Substantia nigra (tissue), 51 donors: ENCODE measurements at places on chromosomes 2 and 18.

- no peak for DNase-seq
Observed at GRCh38 chr2:188852772-188853171, 121.4 kb upstream of the COL3A1 start.

GRCh38 chr2:51268191-51268590 is 236.3 kb upstream of the NRXN1 start:
- no peak for DNase-seq

DNA sequence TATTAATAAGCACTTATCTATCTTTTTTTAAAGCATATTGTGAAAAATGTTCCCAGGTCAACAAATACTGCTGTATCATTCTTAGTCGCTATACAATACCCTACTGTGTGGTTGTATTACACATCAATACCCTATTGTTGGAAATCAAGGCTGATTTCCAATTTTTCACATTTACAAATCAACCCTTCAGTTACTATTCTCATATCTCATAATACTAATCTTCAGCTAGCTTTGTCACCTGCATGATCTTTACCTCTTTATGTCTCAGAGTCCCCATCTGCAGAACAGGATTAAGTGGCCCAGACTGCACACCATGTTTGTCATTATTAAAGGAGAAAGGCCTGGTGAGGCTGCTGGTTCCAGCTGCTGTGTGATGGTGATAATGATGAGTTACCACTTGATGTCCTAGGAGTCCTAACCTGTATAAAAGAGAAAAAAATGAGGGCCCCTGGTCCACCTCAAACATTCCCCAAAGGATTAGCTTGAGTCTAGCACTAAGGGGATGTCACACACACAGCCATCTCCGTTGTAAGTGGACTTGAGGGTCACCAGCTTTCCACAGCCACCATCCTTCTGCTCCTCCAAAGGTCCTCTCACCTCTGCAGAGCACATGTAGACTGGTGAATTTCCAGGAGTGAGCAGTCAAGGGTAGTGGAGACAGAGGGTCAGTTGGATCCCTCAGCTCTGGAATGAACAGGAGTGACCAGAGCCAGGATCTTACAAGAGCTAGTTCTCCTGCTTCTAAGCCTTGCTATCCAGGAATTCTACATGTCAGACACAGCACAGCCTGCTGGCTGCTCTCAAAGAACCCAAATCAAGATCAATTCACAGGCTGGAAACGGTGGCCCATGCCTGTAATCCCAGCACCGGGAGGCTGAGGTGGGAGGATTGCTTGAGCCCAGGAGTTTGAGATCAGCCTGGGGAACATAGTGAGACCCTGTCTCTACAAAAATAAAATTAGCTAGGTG is 36.0 kb upstream of the BIN1 start:
- no peak for DNase-seq

DNA sequence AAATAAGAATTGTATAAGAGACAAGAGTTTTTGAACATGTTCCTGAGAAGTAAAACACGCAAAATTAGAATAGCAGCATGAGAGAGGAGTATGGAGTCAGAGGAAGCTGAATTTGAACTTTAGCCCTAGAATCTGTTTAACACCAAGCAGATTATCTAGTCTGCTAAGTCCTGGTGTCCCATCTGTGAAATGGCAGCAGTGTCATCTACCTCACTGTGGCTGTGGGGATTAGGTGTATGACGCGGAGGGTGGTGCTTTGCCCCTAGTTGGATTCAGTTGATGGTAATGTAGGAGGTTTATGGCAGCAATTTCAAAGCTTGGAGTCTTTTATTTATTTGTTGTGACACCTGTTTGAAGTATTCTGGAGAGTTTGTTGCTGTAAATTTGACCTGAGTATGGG is 79.2 kb downstream of the ZNF532 start:
- DNase-seq = no peak

GRCh38 chr2:137000811-137001210 is 235.5 kb downstream of the THSD7B start:
- DNase-seq = no peak

DNA sequence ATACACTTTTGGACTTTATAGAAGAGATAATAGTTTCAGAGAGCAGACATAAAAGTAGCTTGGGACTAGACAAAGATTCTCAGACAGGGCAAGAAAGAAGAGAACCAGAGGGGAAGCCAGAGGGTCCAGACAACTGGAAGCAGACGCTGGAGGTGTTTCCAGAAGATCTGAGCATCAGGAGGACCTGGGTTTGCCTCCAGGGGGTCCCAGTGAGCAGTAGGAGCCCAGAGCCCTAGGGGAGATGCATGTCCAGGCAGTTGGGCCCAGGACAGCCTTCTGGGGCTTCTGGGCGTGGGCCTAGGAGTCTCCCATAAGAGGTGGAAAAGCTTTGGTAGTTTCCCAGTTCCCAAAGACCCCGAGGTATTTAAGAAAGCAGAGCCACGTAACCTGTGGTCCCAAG is 251.2 kb upstream of the ID2 start:
- DNase-seq = no peak

DNA sequence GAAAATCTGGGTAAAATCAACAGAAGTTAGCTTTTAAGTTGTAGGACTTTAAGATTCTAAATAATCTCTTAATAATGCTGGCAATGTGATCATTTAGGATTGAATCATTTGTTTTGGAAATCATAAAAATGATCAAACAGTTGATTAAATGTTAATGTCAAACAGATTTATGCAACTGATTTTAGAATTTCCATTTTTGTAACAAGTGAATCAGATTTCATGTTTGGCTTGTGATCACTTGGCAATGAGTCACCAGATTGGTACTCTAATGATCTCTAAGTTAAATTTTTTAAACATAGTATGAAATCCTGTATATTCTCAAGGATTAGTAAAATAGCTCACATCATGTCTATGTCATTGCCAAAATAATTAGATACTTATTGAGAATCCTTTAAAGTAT is 50.1 kb upstream of the UNC80 start:
- DNase-seq = no peak

DNA sequence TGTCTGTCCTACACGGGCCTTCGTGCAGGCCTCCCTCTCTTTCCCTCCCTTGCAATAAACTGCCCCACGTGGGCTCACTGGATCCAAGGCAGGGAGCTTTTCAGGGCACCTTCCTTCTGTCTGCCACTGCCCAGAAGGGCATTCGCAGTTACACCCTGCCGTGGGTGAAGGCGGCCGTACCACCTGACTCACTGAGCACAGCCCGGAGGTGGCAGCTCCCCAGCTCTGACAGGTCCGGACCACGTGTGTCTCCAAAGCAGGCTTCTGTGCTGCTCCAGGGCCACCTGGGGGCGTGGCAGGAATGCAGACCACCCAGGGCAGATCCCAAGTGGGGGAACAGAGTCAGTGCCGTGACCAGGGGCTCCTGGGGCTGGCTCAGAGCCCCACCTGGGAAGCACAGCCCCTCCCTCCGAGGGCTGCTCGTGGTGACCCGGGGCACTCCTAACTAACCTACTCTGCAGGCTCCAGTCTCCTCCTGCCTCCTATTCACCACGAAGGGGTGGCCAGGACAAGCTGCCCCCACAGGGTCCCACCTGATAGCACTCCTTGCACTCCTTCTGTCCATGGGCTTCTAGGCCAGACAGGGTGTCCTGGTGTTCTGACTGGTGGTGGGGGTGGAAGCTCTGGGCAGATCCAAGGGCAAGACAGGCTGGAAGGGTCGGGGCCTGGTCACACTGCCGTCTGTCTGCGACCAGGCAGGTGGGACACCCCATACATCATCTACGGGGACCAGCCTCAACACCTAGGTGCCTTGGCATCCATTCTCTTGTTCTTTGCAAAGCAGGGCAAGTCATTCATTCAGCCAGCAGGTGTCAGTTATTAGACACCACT is 9.7 kb downstream of the SNED1 start:
- DNase-seq = no peak

GRCh38 chr18:79518683-79519128 is 123.0 kb downstream of the NFATC1 start:
- DNase-seq = no peak

DNA sequence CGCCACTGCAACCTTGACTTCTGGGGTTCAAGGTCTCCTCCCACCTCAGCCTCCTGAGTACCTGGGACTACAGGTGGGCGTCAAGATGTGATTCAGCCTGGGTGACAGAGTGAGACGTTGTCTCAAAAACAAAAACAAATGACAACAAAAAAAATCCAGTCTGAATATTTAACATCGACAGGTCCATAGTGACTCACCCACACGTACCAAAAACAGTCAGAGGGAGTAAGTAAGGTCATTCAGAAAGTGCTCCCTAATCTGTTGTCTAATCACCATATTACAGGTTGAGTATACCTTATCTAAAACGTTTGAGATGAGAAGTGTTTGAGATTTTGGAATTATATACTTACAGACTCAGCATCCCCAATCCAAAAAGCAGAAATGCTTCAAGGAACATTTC is 24.4 kb downstream of the SAP130 start:
- DNase-seq = no peak

DNA sequence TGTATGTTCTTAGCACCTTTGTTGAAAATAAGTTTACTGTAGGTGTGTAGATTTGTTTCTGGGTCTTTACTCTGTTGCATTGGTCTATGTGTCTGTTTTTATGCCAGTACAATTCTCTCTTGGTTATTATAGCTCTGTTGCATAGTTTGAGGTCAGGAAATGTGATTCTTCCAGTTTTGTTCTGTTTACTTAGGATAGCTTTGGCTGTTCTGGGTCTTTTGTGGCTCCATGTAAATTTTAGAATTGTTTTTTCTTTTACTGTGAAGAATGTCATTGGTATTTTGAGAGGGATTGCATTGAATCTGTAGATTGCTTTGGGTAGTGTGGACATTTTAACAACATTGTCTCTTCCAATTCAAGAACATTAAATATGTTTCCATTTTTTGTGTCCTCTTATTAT is 69.1 kb downstream of the ANKRD62 start:
- no peak for DNase-seq

GRCh38 chr18:41693008-41693407 is 262.0 kb upstream of the PIK3C3 start:
- DNase-seq = no peak

- DNase-seq = no peak
Observed at GRCh38 chr18:25876330-25876948, 214.0 kb downstream of the SS18 start.

DNA sequence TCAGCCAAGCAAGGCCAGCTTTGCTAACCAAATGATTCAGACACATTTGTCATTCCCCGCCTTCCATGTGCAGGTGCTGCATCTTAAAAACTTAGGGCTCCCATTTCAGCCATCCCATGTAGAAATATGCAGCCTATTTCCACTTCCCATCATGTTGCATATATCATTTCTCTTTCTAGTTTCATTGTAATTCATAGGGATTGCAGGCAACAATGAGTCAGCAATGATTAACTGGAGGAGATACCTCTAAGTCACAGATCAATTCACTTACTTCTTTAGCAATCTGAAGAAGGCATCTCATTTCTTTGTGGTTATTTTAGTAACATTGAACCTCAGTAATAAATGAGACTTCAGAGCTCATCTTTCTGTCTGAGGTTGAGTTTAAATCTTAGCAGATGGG is 276.1 kb upstream of the PKDCC start:
- DNase-seq = no peak

DNA sequence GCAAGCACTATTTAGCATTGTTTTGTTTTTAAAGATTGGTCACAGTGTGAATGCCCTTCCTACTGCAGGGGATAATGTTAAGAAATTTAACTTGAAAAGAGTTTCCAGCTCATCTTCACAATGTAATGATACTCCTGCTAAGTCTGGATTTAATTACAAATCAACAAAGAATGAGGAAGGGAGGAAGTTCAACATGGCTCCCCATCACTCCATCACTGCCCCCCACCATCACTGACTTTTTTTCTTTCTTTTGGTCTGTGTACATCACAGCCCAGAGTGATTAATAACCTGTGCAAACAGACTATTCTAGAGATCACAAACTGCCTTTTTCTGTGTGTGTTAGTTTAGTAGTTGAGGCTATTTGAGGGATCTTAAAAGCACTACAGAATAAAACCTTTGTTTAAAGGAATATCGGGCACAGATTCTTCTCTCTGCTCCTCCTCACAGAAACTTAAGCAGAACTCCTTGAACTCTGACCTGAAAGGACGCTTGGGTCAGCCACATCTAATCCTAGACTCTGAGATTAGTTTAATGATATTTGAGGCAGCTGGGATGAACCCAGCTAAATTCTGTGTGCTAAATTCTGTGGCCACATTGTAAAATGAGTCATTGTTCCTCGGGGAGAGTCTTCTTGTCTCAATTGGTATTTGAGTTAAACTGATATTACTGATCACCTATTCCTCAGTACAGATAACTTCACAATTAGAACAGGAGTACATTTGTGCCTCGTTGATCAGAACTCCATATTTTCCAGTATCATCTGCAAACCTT is 47.8 kb downstream of the SATB2 start:
- no peak for DNase-seq
